ENCODE measurements at places on chromosomes 5 and 9.

GRCh38 chr5:135211083-135211790 lies 177.2 kb upstream of the PITX1 start:
- no peak for DNase-seq

DNA sequence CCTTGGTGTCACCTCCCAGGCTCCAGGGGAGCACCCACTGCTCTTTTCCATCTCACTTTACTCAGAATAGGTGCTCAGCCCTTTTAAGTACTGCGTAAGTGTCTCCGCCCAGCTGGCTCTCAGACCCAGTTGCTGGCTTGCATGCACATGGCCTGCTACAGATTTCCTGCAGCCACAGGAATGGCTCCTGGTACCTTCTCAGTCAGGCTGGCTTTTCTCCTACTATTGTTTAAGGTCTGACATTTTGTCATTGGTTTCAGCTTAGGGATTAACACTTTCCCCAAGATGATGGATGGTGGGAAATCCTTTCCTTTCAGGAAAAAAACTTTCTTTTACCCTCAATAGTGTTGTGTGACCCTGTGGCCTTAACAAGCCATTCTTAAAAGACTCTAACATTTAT lies 1652.3 kb upstream of the WWC1 start:
- DNase-seq = no peak

DNA sequence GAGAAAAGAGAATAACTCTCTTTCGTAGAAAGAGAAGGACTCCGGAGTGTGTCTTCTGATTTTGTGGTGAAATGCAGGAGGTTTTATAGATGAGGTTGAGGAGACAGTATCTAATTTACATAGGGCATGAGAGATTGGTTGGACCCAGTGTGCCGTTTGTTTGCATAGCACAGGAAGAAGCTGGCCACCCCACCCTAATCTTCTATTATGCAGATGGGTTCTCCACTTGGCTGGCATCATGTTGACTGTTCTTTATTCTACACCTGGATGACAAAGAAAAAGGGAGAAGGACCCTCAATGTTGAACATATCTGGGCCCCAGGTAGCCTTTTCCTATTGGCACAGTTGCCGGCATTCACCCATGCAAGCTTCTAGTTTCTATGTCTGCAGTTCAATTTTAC lies 23.2 kb upstream of the MINAR2 start:
- no peak for DNase-seq

GRCh38 chr5:139524940-139525585 lies 36.1 kb upstream of the UBE2D2 start:
- no peak for DNase-seq

DNA sequence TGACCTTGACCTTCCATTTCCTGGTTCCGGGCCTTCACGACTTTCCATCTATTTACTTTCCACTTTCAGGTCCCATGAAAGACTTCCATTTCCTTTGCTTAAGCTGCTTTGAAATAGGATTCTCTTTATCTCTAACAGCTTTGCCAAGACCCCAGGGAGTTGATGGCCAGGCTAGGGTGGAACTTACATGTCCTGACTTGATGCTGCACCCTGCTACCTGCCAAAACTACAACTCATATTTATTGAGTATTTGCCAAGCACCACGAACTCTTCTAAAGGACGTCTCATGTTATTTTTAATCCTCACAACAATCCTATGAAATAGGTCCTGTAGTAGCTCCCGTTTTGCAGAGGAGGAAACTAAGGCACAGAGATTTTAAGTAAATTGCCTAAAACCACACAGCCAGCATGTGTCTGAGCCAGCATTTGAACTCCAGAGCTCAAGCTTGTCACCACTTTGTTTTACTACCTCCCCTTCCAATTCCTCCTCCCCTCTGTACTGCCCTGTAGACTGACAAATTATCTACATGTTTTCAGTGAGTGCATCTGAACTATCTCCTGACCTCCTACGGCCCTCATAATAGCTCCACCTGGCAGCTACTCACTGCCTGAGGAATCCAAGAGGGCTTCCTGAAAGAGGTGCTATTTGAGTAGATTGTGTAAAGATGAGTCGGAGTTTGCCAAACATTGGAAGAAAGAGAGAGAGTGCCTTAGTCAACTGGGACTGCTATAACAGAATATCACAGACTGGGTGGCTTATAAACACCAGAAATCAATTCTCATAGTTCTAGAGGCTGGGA lies 38.4 kb upstream of the SMIM23 start:
- no peak for DNase-seq

DNA sequence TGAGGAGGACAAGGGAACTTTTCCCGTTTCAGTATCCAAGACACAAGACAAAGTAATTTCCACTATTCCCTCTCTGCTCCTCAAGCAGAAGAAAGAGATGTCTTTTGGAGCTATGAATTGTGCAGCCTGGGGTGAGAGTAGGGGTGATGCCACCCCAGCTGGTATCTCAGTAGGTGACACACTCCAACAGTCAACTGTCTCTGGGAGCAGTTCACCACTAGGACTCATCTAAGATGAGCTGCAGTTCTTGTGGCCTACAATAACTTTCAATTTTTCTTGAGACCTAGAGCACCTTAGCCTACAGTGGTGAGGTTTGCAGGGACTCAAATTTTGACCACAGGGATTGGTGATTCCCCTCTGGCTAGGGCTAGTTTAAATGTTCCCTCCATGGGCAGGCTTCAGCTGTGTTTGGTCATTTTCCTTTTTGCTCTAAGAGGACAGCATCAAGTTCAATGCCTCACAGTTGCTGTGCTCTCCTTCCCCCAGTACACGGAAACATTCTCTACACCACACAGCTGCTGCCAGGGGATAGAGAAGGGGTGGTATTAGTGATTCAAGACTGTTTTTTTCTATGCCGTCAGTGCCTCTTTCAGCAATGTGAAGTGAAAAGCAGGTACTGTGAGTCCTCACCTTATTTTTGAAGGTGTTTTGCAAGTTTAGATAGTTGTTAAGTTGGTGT lies 278.6 kb upstream of the RORB start:
- DNase-seq = no peak

DNA sequence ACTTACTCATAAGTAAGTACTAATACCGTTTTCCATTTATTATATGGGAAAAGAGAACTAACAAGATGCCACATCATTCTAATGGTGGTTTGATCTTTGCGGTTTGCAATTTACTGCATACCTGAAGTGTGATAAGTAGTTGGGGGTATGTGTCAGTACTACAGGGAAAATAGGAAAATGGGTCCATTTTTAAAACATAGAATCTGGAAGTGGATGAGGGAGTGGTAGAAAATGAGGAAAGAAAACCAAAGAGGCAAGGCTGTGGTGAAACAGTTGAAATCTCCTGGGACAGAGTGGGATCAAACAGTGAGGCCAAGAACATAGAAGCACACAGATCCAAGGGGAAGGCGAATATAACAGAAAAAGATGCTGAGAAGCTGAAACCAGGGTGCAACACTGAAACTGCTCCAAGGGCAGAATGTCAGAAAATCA lies 6.7 kb downstream of the ADAMTSL1 start:
- no peak for DNase-seq

GRCh38 chr9:115717298-115717697 lies 436.3 kb upstream of the PAPPA start:
- DNase-seq = no peak

DNA sequence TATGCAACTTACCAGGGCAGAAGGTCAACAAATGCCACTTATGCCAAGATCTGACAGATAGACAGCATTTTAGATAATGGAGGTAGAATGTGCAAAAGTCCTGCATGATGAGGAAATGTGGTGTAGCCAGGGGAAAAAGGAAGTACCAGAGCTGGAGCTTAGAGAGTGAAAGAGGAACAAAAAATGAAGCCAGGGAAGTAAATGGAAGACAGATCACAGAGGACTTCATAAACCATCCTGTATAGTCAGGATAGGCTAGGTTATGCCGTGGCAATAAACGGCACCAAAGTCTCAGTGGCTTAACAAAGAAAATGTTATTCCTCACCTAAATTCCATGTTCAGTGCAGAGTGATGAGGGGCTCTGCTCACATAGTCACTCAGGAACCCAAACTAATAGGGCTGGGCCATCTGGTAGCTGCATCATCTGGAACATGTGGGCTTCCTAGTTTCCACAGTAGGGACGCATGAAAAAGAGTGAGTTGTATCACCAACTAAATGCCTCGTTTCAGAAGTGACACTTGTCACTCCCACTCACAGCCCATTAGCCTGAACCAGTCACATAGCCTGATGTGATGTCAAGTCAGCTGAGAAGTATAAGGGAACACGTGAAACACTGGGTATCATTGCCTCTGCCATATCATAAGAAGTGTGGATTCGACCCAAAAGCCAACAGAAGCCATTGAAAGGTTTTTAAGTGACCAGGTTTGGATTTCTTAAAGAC lies 70.3 kb downstream of the SH3RF2 start:
- DNase-seq = no peak

DNA sequence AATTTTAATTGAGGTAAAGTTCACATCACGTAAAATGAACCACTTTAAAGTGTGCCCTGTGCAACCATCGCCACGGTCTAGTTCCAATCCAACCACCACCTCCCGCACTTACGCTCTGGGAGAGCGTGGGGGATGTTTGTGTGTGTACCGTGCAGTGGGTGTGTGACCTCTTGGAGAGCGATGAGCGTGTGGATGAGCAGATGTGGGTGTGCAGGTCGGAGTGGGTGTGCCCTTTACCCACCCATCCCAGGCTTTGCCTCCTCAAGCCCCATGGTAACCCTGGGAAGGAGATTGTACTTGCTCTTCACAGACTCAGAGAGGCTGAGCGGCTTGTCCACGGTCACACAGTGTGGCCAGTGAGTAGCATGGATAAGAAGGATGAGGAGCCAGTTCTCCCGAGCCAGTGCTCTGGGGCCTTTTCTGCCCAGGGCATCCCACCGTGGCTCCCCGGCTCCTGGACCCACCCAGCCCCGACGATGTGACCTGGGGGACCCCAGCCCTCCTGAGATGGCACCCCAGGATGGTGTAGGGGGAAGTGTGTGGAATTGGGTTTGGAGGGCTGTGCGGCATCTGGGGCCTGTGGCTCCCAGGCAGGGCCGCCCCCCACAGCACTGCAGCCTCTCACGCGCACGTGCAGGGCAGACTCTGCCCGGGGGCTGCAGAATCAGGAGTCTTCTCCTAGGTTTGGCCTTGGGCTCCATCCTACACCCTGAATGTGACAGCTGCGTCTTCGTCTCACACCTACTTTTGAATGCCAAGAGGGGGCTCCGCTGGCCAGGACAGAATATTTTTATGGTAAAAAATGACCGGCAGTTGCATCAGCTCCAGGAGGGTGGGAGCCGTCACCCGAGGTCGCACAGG lies 13.6 kb downstream of the LHX3 start:
- no peak for DNase-seq

DNA sequence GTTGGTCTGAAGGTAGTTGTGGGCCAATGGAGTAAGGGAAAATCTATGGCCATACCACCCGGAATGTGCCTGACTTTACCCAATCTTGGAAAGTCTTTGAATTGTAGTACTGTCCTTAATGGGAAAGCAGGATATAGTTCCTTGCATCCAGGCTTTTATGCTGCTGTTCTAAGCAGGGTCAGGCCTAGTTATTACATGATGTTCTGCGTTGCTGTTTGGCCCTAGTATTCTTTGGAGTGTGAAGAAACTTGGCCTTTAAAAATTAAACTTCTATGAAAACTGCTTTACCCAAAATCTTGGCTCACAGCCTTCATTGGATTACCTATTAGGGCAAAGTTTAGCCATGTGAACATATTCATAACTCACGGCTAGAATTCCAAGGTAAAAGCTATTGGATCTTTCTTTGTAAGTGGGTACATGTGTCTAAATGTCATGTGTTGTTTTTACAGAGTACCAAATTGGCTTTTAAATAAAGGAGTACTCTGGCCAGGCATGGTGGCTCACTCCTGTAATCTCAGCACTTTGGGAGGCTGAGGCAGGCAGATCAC lies 211.1 kb downstream of the DTWD2 start:
- no peak for DNase-seq

- DNase-seq = no peak
These were observed 71.2 kb downstream of the MAMDC2 start for GRCh38 chr9:70114898-70115297.

DNA sequence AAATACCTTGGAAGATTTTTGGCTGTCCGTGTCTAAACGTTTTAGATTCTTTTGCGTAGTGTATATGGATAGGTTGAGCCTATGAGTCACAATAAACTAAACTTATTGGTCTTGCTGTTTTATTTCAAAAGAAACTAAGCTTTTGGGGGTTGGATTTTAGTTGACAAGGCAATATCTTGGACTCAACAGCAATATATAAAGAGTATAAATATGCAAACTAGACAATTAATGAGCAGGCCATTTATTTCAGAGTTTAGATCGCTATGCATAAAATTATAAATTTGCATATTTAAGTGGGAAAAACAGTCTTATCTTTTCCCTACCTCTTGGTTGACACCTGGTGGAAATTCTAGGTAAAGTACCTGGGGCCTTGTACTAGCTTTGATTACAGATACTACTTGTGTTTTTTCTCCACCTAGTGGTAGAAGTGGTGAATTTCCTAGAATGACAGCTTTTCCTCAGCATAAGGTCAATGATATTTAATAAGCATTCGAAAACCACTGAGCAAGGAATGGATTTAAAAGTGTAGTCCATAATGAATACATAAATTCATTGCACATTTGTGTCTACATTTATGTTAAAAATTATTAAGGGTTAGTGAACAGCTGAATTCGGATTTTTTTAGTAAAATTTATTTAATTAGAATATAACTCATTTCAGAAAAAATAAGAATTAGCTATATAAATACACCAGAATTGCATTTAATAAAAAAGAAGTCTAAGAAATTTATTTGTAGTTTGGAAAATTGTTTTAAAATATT lies 1.7 kb upstream of the ARRDC3 start:
- DNase-seq = peak; percentile 76

- no peak for DNase-seq
These were observed 73.9 kb downstream of the GOLPH3 start for GRCh38 chr5:32100230-32100629.

GRCh38 chr9:114418053-114418452 lies 30.3 kb upstream of the AKNA start:
- DNase-seq = no peak

DNA sequence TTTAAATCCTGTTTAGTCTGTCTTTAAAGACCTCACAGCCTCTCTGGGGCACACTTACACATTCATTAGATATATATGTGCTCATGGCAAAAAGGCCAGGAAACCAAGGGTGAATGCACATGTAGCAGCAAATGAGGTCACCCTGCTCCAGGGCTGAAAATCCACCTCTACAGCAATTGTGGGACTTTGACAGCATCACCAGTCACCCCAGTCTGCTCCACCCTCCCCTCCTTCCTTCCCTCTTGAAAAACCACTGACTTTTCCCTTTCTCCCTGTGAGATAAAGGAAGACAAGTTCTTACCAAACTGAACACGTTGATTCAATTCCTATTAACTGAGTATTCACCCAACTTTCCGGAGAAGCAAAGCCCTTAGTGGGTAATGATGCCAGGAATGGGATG lies 15.2 kb upstream of the SH3RF2 start:
- DNase-seq = no peak

DNA sequence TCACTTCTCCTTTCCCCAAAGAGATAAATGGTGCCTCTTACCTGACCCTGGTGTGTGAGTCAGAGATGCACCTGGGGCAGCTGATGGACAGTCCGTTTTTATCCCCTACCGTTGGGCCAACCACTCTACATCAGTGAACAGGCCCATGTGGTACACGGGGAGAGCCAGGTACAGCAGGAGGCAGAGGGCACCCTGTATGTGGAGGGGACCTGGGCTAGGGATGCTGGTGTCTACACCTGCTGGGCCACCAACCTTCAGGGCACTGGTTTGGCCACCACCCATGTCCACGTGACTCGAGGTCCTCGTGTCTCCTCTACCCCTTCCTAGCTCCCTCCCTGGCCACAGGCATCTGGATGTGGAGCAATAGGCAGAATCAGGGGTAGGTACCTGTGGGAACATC lies 22.7 kb upstream of the ANXA6 start:
- DNase-seq = no peak
